NCI-H446 treated with DMSO at 0.1 percent for 48 hours (cell line): ENCODE measurements at places on chromosomes 1 and 21.

DNA sequence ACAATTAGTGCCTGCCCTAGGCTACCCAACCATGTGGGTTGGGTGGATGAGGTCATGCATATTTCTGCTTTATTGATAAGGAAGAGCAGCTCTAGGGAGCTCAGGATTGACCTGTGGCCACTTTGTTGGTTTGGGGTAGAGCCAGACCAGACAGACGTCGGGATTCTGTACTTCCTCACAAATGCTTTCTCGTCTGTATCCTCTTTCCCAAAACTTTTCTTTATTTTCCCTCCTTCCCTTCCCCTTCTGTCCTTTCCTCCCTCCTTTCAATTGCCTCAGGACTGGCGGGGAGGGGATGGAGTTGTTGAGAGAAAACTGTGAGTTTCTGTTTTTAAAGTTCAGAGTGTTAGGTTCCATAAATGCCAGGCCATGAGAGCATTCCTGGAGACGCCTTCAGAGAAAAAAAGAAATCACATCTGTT, 68.0 kb downstream of the UCK2 start:
- no peak for DNase-seq

GRCh38 chr1:157162345-157162744, 24.1 kb upstream of the ETV3 start:
- no peak for DNase-seq

DNA sequence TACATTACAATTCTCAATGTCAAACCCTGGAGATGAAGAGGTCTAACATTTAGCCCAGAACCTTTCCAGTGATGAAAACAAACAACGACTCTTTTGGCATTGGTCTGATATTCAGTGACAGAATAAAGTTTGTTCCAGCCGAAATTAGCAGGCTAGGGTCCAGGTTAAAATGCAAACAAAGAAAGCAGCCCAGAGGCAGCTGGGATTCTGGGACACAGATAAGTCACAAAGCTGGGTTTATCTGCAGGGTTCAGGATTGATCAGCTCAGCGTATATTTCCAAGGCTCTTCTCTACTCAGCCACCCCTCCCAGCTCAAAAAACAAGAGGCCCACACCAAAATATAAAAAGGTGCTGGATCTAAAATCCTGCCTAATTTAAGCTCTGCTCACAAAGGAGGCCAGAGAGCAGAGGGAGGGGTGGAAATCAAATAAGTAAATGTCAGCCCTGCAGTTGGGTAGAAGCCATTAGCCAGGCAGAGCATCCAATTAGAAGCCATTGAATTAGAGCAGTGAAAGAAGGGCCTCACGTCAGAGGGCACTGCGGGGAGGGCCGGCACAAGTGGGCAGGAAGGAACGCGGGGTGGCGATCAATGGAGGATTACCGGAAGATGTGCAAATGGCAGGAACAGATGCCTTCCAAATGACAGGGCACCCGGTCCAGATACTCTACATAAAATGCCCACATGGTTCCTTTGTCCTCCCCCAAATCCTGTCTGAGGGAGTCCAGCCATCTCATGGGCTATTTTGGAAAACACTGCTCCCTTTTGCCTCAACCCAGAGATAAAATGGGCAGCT, 3.2 kb upstream of the KLHDC8A start:
- no peak for DNase-seq

DNA sequence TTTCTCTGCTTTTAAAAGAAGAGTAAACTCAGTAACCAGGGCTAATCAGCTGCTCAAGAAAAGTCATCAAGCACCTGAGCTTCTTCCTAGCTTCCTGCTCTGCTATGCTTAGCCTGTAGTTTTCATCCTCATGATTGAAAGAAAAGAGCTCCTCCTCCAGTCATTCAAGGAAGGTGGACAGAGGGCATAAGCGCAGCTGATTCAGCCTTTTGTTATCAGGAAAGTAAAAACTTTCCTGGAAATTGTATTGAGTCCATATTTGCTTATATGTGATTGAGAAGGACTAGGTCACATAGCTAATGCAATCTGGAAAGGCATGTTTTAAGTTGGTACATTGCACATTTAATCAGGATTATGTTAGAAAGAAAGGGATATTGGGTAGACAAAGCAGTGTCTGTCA, 8.5 kb upstream of the BACH1 start:
- DNase-seq, result no peak

- no peak for DNase-seq
Measured at GRCh38 chr1:43306688-43307457, 6.1 kb downstream of the TIE1 start.

- DNase-seq, result no peak
Measured at GRCh38 chr1:88867743-88868521, 23.4 kb downstream of the GTF2B start.

GRCh38 chr1:55010887-55011217, 12.1 kb downstream of the BSND start:
- no peak for DNase-seq

DNA sequence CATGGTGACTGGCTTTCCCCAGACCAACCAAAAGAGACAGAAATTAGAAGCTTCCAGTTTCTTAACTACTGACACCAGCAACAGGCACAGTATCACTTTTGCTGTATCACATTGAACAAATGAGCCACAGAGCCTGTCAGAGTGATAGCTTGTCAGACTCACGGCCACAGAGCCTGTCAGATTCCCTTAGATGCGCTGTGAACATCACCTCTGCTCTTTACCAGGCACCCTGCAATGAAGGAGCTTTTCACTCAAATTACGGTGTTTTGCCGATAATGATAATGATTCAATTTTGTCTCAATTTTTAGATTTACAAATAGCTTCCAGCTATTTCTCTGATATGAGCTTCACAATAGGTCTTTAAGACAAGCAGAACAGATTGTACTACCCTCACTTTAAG, 107.9 kb upstream of the GNG12 start:
- no peak for DNase-seq

- no peak for DNase-seq
Measured at GRCh38 chr1:202282596-202283283, 59.0 kb downstream of the UBE2T start.

DNA sequence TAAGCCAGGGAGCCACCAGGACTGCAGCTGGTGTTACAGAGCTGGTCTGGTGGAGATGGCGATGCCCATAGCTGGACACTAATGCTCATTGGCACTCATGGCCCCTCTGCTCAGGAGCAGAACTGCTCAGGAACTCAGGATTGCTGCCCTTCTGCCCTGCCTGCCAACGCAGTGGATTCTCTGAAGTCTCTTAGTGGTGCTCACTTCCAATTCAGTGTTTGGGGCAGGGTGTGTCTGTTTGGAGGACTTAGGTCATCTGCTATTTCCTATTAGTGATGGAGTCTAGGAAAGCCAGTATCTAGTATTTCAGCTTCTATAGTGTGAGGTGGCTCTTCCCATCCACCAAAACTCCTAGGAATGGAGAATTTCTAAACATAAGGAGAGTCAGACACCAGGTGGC, 29.1 kb downstream of the S100A10 start:
- DNase-seq, result no peak

DNA sequence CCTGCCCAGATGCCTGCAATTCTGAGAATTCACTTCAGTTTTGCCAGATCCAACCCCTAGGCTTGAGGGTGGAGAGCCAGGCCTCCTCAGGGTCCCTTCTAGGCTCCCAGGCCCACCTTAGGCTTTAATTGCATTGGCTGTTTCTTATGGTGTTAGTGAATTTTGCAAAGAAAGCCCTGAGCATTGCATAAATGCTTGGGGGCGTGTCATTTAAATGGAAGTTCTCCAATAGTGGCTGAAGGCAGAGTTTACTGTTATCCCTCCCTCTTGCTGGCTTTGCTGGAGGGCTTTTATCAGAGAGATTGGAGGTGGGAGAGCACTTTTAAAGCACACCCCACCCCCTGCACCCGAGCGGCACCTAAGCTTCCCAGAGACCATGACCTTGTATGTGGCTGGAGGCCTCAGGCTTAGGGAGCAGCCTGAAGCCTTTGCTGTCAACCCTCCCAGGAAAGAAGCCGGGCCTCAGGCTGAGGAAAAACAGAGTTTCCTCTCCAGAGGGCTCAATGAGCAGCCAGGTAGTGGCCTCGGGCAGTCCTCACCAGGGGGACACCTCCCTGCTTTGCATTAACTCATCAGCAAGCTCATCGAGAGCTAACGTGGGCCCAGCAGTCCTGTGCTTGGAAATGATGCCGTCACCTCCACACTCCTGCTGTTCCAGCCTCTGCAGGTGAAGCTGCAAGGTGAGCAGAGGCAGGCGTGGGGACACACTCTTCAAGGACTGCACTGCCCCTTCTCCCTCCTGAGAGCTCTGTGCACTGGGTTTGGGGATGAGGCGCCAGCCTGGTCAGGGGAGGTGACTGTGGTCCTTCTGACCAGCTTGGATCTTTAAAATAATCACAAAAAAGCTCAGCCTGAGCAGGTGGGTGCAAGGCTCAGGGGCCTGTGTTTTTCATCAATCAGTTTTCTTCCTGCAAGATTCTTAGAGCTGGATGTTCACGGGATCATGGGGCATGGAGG, 58.0 kb downstream of the STUM start:
- no peak for DNase-seq

- no peak for DNase-seq
Measured at GRCh38 chr1:29456685-29457435, 220.5 kb downstream of the PTPRU start.

DNA sequence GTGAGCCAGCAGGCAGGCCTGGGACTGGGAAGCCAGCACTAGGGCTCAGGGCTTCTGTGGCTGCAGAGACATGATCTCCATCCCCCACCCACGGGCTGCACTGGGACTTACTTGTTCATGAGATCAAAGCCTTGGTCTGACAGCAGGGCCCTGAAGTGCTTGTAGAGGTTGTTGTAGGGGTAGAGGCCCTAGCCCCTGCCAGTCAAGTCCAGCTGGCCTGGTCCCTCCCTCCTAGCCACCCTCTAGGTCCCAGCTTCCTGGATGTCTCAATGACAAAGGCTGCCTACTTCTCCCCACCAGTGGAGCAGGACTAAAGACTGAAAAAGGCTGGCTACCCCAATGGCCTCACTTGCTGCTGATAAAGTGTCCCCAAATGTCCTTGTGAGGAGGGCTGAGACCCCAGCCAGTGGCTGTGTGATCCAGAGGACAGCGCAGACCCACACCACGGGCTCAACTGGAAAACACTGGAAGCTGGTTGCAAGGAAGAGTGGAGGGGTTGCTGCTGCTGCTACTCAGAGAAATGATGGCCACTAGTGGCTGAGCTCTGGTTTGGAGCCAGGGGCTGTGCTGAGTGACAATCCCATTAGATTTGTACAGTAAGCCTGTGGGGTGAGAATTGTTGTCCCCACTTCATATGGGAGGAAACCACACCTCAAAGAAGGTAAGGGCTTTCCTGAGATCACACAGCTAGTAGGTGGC, 1.4 kb downstream of the HTR1D start:
- DNase-seq, result no peak

DNA sequence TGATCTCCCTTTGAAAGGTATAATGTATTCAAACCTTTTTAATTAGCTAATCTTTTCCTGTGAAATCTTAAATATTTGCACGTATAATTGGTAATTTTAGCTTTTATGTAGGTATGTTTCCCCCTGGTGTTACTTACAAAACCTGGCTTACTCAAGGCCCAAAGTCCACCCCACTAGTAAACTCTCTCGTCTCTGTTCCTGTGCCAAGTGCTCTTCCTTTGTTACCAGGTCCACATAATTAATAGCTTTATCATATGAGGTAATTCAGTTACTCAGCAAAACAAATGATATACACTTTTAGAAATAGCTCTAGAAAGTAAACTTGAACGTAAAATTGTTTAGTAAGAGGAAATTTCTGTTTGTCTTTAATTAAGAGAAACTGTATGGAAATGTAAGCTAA, 36.7 kb downstream of the NFIA start:
- peak; percentile 23 for DNase-seq

DNA sequence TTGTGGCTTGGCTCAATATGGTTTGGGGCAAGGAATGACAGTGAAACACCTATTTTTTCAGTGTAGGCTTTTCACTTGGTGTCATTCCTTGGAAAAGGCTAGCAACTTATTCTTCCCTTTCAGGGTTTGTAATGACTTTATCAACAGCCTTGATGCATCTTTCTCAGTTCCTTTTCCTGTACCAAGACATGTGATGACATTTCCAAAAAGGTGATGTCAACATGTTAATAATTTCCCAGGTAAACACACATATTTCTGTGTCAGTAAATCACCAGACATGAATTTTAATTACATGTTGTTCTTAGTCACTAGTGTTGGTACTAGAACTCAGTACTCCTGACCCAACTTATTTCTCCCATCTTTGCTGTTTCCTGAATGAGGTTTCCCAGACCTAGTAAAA, 37.8 kb upstream of the RRP15 start:
- DNase-seq, result no peak

DNA sequence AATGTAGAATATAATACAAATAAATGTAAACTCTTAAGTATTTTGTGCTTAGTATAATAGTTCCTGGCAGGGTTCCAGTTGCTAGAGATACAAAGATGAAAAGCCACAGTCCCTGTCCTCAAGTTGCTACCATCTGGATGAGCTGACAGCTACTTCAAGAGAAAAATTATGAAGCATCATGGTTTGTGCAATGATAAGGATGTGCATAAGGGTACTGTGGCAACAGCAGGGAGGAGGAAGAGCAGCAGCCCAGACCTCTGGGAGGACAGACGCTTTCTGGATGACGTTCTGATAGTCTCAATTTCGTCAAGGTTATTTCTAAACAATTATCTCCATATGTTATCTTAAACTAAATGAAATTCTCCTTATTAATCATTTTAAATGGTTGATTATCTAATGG, 198.9 kb downstream of the NTNG1 start:
- peak; percentile 78 for DNase-seq

GRCh38 chr1:200181861-200182260, 154.4 kb downstream of the NR5A2 start:
- DNase-seq, result no peak

DNA sequence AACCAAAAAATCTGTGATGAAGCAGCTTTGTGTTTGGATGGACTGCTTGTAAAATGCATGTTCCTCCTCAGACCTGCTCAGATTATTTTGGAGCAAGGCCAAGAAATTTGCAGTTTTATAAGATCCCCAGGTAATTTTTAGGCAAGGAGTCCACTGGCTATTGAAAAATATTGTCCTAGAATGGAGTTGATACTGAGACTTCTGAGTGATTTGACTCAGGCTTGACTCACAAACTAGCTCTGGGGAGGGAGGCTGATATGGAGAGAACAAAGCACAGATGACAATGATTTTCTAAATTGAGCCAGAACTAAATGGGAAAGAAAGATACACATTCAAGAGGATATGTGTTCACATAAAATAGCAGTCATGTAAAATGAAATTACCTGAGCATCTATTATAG, 36.7 kb downstream of the AGL start:
- no peak for DNase-seq

DNA sequence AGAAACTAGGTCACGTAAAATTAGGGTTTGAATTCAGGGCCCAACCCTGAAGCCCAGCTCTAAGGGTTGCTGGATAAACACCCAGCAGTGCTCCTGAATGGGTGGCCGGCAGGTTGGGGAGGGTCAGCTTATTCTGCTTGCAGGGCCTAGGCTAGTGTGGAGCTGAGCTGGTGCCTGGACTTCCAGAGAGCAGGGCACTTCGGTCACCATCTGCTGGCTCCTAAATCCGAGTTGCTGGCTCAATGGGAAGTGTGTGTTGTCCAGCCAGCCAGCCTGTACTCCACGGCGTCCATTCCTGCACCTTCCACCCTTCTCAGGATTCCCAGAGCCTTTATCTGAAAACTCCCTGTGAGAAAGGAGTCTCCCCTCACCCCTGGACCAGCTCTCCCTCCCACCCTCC, 23.0 kb downstream of the TRIM67 start:
- DNase-seq, result no peak
